ENCODE measurements at places on chromosomes 5 and 9.
A peak's percentile ranks its signal among the peaks of the same experiment; 100 is the strongest.

DNA sequence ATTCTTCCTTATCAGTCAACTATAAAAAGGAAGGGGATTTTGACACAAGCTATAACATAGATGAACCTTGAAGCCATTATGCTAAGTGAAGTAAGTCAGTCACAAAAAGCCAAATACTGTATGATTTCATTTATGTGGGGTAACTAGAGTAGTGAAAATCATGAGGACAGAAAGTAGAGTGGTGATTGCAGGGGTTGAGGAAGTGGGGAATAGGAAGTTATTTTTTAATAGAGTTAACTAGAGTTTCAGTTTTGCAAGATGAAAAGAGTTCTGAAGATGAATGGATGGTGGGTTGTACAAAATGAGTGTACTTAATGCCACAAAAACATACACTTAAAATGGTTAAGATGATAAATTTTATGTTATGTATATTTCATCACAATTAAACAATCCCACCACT, 65.4 kb upstream of the FAM174A start:
- DNase-seq, result no peak

- DNase-seq, result no peak
Observed at GRCh38 chr5:52706775-52707174, 80.9 kb upstream of the ITGA1 start.

GRCh38 chr9:114685951-114686350, 4.0 kb upstream of the TEX48 start:
- DNase-seq, result no peak

DNA sequence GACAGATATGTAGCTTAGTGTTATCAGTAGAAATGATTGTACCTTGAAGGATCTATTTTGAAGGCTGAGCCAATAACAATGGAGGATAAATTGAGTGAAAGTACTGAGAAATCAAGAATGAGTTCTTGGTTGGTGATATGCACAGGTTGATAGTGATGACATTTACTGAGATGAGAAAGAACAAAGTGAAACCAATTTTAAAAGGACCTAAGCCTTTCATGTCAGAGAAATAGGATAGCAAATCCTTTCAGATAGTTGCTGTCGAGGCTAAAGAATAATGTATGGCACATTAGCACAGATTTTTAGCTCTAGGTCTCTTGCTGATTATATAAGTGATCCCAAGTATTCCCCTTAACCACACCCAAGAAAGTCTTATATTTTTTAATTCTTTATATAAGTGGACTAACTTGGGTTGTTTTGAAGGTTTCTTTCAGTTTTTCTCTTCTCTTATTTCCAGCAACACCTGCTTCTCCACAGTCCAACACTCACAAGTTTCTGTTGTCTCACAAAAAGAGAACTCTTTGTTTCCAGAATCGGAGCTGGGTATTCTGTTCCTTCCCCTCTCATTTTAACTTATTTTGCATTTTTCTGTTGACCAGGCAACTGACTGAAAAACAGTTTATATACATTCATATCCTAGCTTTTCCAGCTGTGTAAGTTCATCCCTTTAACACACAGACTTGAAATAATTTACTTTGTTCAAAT, 286.9 kb upstream of the ATP10B start:
- no peak for DNase-seq

- no peak for DNase-seq
Observed at GRCh38 chr9:7033076-7034045, 275.6 kb downstream of the KDM4C start.

- DNase-seq, result no peak
Observed at GRCh38 chr5:143761663-143762062, 50.3 kb upstream of the HMHB1 start.

- no peak for DNase-seq
Observed at GRCh38 chr9:9625248-9625647, 987.6 kb downstream of the PTPRD start.

DNA sequence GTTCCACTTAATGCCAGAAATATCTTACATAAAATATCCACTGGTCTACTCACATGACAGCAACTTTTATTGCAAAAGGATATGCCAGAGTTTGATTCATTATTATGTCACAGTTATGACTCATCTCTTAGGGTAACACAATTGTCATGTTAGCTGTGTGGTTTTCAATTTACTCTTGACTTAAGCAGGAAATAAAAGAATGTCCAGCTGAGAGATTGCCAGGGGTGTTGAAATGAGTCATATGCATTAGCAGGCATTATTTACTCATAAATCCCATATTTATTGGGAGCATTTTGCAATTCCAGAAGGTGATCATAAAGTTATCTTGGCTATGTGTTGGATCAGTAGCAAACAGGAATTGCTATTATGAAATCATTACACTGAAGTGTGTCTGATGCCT, 1164.6 kb upstream of the CDH18 start:
- peak; percentile 76 for DNase-seq

- DNase-seq, result no peak
Observed at GRCh38 chr5:53173083-53173482, 63.5 kb upstream of the MOCS2 start.

DNA sequence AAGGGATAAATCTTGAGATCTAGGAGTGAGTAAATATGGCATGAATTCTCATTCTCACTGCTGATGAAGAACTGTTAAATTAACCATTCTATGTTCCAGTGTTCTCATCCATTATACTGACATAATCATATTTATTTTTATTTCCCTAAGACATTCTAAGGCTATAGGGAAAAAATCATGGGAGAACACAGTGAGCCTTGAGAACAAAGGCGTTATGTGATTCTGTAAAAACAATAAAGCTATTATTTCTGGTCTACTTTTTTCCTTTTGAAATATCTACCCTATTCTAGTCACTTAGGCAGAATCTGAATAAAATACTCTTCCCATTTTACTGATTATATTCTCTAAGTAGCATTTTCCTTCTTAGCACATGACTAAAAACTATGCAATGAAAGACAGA, 155.7 kb upstream of the ADAMTS16 start:
- no peak for DNase-seq

- no peak for DNase-seq
Observed at GRCh38 chr5:143791848-143792731, 19.9 kb upstream of the HMHB1 start.

DNA sequence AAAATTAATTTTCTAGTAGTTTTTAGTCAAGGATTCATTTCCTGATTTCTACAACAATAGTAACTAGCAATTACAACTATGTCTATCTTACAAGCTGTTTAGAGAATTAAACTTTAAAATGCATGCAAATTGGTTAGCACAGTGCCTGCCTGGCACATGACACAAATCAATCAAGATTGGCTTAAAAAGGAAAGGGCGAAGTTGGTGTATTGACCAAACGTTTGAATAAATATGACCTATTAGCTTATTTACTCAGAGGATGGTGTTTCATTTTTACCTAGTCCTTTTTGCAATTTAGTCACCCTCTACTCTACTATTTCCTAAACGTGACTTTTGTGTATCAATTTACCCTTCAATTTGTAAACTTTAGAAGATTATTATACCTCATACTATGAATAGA, 83.5 kb downstream of the GDA start:
- DNase-seq, result no peak

DNA sequence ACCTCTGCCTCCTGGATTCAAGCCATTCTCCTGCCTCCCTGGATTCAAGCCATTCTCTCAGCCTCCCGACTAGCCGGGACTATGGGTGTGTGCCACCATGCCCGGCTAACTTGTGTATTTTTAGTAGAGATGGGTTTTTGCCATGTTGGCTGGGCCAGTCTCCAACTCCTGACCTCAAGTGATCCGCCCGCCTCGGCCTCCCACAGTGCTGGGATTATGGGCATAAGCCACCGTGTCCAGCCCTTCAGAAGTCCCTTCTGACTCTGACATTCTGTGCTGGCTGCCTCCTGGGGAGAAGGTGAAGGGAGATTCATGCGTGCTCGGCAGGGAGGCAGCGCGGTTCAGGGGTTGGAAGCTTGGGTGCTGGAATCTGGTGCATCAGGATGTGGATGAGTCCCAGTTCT, 28.8 kb downstream of the PRRX2 start:
- DNase-seq, result no peak

GRCh38 chr5:157072508-157072907, 13.6 kb upstream of the HAVCR1 start:
- DNase-seq, result no peak

GRCh38 chr5:154087260-154087659, 48.5 kb downstream of the MFAP3 start:
- no peak for DNase-seq

GRCh38 chr5:57452885-57453284, 29.7 kb downstream of the ACTBL2 start:
- no peak for DNase-seq

GRCh38 chr9:100294806-100295205, 57.9 kb downstream of the TEX10 start:
- DNase-seq, result no peak

DNA sequence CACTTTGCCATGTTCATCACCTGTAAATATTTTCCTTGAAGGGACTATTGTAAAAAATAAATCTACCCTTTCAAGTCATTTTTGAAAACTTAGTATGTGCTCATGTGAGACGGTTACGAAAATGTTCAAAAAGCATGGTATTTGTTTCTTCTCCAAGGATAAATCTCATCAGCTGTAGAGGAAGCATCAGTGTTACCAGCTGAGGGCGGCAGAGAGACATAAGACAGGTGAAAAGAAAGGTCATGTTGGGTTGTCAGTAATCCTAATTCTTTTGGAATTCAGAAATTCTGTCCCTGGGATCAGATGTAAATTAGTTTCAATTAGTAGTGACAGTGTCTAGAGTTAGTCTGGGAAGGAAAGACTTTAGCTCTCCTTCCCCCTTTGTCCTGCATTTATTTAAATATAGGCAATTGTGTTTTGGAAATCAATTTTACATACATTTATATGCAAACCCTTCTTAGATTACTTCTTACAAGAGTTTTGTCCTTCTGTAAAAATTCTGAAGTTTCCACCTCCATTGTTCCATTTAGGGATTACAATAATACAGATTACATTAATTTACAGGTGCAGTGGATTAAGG, 791.9 kb upstream of the CDH6 start:
- peak; percentile 23 for DNase-seq

DNA sequence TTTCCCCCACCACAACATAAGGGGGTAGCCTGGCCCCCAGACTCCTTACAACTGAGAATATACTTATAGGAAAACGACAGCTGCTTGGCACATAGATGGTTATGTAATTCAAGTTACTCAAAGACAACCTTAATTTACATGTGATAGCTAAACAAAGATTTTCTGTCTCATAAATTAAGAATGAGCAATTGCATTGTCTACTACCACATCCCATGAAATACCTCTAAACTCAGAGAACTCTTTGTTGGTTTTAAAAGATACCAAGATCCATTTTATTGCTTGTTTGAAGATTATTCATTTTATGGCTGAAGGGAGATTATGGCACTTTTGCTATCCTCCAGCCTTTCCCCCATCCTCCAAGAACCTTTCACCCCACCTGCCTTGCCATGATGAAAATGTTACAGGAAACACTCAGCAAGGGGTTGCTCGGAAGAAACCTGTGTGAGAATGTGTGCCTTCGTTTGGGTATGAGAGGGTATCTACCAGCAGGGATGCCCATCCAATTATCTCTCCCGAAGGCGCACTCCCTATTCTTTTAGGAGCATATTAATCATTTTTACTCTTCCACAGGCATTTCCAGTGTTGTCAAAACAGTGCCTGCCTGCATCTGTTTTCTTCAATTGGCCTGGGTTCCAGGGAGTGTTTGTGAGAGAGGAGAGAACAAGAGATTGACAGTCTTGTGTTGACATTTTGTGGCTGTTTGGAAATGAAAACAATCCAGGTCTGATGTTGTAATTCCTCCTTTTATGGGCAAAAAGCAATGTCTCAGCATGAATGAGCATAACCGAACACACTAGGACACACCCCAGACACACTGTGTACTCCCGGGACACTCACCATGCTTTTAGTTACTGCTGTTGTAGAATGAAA, 208.0 kb upstream of the ANKRD55 start:
- DNase-seq, result peak; percentile 81

DNA sequence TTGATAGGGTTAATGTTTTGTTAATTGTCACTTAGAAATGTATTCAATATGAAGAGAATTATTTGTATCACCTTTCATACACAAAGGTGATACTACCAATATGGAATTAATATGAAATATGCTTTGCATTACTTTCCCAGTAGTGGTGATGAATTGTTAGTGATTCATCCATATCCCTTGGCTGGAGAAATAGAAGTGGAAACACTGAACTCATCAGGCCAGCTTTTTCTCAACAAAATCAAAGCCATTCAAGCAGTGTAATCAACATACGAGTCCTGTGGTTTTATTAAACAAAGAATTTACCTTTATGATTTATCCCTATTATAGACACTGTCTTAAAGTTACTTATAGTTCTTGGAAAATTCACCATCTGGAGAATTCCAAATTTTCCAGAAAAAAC, 264.0 kb upstream of the MEF2C start:
- no peak for DNase-seq

- DNase-seq, result no peak
Observed at GRCh38 chr9:89461265-89461664, 36.6 kb downstream of the SEMA4D start.

GRCh38 chr9:21070171-21070571, 7.6 kb downstream of the IFNB1 start:
- peak; percentile 21 for DNase-seq

DNA sequence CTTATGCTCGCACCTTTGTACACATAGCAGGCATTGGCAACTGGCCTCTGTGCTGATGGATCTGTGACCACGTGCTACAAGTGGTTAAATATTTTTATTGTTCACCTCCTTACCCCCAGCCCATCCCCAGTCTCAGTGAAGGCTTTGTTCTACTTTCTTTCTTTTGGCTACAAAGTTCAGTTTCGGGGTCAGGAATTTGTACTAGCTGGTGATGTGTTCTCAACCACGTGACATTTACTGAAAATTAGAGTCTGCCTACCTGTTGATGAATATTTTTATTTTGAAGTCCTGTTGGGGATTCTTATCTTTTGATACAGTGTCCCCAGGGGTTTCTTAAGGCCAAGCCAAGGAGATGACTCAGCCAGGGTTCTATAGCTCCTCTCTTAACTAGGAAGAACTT, 47.8 kb downstream of the C9orf57 start:
- DNase-seq, result no peak

DNA sequence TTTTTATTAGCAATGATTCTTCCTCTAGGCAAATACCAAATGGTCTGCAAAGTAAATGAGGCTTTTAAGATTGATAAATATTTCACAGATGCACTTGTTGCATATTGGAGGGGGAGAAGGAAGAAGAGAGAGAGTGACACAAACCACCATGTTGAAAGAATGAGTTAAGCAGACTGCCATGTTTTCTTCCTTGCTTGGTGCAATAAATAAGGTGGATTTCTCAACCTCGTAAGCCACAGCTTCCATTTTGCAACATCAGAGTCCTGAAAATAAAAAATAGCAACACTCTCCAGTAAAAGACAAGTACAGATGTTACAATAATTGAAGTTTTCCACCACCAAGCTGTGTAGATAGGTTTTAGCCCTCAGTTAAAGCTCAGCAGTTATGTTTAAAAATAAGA, 202.9 kb downstream of the SGCD start:
- no peak for DNase-seq
